Vagina (tissue), 2 donors: ENCODE measurements at places on chromosomes 16 and 17. TPM values are rescaled to one million over a fixed set of nuclear protein-coding genes. Genes with fewer than 3 reads are reported as not detected.

The ZNF821 gene
- 8.8 TPM for total RNA-seq

The C16orf89 gene
- 4.4 TPM for total RNA-seq

The SLC5A10 gene
- total RNA-seq, result not detected

The KRTAP3-2 gene
- total RNA-seq, result not detected

The CCL1 gene
- not detected for total RNA-seq

The DPEP2 gene
- 2.0 TPM for total RNA-seq

The SPN gene
- total RNA-seq, result 7.4 TPM

The TBC1D3E gene
- total RNA-seq, result not detected

The GNGT2 gene
- total RNA-seq, result 6.6 TPM

The GSDMA gene
- total RNA-seq, result 0.74 TPM

The KCNH4 gene
- not detected for total RNA-seq

- H3K4me3 ChIP-seq, result no peak overlapping the region
- no peaks in the 10 kb centered on the region for H3K4me1 ChIP-seq
- H3K27me3 ChIP-seq, result no peaks in the 10 kb centered on the region
- H3K27ac ChIP-seq, result no peak overlapping the region
- DNase-seq, result no peak
- no peaks in the 10 kb centered on the region for H3K36me3 ChIP-seq
Observed at GRCh38 chr17:40753804-40754203, 1.3 kb downstream of the KRT25 start.

DNA sequence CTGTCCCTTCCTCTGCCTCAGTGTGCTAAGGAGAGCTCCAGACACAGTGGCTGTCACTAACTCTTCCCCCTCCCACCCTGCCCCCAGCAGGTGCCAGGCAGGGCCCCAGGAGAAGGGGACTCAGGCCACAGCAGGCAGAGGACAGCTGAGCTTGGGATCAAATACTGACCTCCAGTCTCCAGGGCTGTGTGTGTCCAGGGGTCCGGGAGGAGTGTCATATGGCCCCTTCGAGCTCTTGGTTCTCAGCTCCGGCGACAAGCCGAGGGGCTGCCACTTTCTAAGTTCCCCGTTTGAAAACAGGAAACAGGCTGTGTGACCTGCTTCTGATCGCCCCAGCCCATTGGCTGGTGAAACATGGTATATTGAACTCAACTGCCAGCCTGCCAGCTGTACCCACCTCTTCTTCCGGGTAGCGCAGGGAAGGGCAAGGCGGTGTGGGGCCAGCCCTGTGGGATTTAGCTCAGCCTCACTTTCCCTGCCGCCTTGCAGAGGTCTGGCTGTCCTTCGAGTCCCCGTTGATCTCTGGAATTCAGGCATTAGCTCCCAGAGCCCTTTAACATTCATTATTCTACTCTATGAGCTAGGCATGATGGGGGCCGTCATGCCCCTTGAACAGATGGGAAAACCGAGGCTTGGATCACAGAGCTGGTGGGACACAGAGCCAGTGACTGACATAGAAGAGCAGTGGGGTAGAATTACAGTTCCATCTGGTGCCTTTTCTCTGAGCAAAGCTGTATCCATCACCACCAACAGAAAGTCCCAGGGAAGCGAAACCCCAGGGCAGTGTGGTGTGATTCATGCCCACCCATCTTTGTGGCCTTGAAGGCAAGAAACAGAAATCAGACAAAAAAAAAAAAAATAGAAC, at the start of gene SNX20:
TSS of gene SNX20 (minus strand) at position 292 of the 865 bp plus-strand sequence. CDS start 3,786 bp downstream, outside the sequence.
- no peak for DNase-seq
- H3K4me3 ChIP-seq, result peak within 1 kb of the TSS; percentile 6
- H3K4me1 ChIP-seq, result peaks cover 6% of the 10 kb centered on the region
- H3K27ac ChIP-seq, result peak within 1 kb of the TSS; percentile 5
- no peaks in the 10 kb centered on the region for H3K36me3 ChIP-seq

DNA sequence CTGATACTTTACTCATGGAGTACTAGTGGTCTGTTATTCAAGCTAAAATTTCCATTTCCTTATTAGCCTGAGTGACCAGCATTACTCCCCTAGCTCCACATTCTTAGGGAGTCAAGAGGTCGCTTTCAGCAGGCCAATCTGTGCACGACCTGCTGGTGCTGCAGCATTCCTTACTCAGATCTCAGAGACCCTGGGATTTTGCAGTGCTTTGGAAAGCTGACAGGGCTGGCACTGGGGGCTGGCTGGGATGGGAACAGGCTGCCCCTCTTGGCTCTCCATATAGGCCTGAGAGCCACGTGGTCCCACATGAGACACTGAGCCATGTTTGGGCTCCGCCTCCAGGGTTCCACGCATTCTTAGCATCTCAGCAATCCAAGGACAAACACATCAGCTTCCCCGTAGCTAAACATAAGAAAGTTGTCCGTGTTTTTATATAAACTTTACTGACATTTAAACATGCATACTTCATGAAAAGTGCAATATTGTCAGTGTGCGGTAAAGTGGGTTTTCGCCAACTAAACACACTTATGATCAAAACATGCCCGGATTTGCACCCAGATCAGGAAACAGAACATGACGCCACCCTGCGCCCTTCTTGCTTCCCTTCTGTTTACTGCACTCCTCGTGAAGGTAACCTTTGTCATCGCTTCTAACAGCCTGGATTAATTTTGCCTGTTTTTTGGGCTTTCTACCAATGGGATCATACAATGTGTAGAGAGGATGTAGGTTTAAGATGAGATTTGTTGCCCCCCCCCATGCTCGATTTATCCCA, 254.5 kb upstream of the CACNG5 start:
- no peak for DNase-seq
- no peak overlapping the region for H3K4me3 ChIP-seq
- peak overlapping the region; percentile 51 for H3K27ac ChIP-seq
- H3K27me3 ChIP-seq, result no peaks in the 10 kb centered on the region
- no peaks in the 10 kb centered on the region for H3K36me3 ChIP-seq
- peaks cover 23% of the 10 kb centered on the region for H3K4me1 ChIP-seq

- H3K4me1 ChIP-seq, result no peaks in the 10 kb centered on the region
- H3K27me3 ChIP-seq, result no peaks in the 10 kb centered on the region
- no peaks in the 10 kb centered on the region for H3K36me3 ChIP-seq
- no peak for DNase-seq
- H3K4me3 ChIP-seq, result no peak overlapping the region
- no peak overlapping the region for H3K27ac ChIP-seq
Observed at GRCh38 chr17:4150096-4150495, 7.1 kb downstream of the CYB5D2 start.

DNA sequence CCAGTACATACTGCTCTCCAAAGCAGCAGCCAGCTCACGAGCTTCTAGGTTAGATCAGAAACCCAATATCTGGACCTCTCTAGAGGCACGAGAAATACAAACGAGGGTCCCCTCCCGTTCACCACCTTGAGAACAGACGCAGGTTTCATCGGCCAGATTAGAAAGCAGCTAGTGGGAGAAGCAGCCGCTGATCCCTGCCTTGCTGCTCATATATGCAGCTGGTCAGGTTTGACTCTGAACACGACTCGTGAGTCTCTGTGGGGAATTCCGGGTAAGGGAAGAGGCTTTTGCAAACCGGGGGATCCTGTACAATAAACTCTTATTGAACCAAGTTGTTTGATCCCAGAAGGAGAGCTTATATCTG, 1.6 kb downstream of the VAT1L start:
- H3K27ac ChIP-seq, result no peak overlapping the region
- peaks cover 19% of the 10 kb centered on the region for H3K4me1 ChIP-seq
- H3K4me3 ChIP-seq, result no peak overlapping the region
- no peak for DNase-seq
- H3K27me3 ChIP-seq, result peaks cover 15% of the 10 kb centered on the region

GRCh38 chr17:3754458-3755334, 31.0 kb downstream of the HASPIN start:
- DNase-seq, result peak; percentile 98
- no peaks in the 10 kb centered on the region for H3K36me3 ChIP-seq
- peaks cover 11% of the 10 kb centered on the region for H3K4me1 ChIP-seq
- H3K27ac ChIP-seq, result peak overlapping the region; percentile 63
- peak overlapping the region; percentile 43 for H3K4me3 ChIP-seq

- peaks cover 26% of the 10 kb centered on the region for H3K36me3 ChIP-seq
- H3K27me3 ChIP-seq, result no peaks in the 10 kb centered on the region
- no peak overlapping the region for H3K4me3 ChIP-seq
- H3K4me1 ChIP-seq, result peaks cover 16% of the 10 kb centered on the region
- no peak for DNase-seq
Observed at GRCh38 chr16:71848622-71849021, 2.8 kb downstream of the ATXN1L start.

DNA sequence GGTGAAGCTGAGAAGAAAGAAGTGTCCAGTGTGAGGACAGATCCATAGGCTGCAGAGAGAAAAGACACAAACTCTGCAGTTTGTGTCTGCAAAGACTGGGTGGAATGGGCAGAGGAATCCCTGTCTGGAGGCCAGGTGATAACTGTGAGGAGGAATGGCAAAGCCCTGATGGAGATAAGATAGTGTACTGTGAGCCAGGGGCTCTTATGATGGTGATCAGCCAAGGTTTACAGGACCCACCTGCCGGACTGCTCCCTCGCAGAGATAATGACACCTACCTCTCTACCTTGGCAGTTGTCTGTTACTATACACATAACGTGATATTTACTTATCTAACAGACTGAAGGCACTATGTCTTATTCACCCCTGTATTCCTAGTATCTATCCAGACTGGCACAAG, 92.6 kb upstream of the ASIC2 start:
- H3K4me3 ChIP-seq, result no peak overlapping the region
- H3K4me1 ChIP-seq, result peaks cover 3% of the 10 kb centered on the region
- DNase-seq, result no peak

DNA sequence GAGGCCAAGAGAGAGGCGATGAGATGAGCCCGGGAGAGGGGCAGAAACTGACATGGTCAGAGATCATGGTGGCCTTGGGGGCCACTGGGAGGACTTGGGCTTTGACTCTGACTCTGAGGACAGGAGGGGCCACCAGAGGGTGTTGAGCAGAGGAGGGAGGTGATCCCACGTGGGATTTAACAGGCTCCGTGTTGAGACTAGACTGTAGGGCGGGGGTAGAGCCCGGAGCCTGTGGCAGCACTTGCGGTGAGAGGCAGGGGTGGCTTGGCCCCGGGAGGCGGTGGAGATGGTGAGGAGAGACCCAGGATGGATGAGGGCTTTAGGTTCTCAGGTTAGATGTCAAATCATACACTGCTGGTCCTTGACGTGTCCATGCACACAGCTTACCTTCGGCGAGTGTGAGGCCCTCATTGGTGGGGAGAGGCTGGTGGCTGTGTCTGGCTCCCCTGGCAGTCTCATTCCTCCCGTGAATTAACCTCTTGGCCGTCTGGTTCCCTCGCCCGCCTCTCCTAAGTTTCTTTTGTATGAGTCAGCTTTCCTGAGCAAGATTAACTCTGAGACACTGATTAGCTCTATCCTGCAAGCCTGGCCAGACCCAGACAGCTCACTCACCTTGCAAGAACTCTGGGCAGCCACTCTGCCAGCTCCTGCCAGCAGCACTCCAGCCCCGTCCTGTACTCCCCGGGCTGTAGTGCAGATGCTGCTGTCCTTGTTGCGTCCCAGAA, 39.7 kb downstream of the VPS35L start:
- H3K4me1 ChIP-seq, result peaks cover 20% of the 10 kb centered on the region
- no peaks in the 10 kb centered on the region for H3K27me3 ChIP-seq
- no peak for DNase-seq

DNA sequence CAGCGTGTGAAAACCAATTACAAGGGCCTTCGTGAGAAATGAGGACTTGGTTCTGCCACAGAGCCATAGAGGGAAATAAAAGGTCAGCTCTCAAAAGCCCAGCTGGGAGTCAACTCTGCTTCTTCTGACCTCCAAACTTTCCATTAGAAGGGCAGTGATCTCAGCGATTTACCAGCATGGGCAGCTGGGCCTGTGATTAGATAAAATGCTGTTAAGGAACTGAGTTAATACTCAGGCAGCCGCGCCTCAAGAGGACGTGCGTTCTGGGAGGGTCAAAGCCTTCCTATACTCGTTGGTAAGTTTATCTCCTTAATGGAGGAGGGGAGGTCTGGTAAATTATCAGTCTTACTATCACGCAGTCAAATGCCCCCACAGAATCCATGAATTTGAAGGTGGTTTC, 480.2 kb upstream of the ERCC4 start:
- DNase-seq, result no peak
- H3K27me3 ChIP-seq, result no peaks in the 10 kb centered on the region
- no peak overlapping the region for H3K27ac ChIP-seq

GRCh38 chr17:59893676-59894100, 767 bp downstream of the RPS6KB1 start:
- peak overlapping the region; percentile 97 for H3K27ac ChIP-seq
- H3K36me3 ChIP-seq, result no peaks in the 10 kb centered on the region
- H3K4me1 ChIP-seq, result peaks cover 55% of the 10 kb centered on the region
- H3K27me3 ChIP-seq, result no peaks in the 10 kb centered on the region

DNA sequence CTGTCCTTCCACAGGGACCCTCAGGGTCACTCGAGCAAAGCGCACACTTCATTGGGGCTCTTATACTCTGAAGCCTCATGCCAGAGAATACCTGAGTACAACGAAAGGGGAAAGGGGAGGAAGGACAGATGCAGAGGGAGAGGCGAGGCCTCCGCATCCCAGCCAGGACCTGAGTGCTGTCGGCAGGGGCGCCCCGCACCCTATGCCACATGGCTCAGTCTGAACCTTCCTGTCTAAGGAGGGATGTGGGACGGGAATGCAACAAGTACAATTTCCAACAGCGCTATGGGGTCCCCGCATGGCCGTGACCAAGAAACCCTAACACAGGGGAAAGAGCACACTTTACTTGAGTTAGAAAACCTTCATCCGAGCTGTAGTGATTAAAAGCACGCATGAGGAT, 39.8 kb upstream of the FAAP100 start:
- DNase-seq, result no peak
- peaks cover 90% of the 10 kb centered on the region for H3K36me3 ChIP-seq
- H3K27me3 ChIP-seq, result no peaks in the 10 kb centered on the region
- no peaks in the 10 kb centered on the region for H3K4me1 ChIP-seq
- H3K4me3 ChIP-seq, result no peak overlapping the region
